ENCODE measurements at places on chromosomes 4 and X. TPM values are rescaled to one million over a fixed set of nuclear protein-coding genes. Genes with fewer than 3 reads are reported as not detected.

DNA sequence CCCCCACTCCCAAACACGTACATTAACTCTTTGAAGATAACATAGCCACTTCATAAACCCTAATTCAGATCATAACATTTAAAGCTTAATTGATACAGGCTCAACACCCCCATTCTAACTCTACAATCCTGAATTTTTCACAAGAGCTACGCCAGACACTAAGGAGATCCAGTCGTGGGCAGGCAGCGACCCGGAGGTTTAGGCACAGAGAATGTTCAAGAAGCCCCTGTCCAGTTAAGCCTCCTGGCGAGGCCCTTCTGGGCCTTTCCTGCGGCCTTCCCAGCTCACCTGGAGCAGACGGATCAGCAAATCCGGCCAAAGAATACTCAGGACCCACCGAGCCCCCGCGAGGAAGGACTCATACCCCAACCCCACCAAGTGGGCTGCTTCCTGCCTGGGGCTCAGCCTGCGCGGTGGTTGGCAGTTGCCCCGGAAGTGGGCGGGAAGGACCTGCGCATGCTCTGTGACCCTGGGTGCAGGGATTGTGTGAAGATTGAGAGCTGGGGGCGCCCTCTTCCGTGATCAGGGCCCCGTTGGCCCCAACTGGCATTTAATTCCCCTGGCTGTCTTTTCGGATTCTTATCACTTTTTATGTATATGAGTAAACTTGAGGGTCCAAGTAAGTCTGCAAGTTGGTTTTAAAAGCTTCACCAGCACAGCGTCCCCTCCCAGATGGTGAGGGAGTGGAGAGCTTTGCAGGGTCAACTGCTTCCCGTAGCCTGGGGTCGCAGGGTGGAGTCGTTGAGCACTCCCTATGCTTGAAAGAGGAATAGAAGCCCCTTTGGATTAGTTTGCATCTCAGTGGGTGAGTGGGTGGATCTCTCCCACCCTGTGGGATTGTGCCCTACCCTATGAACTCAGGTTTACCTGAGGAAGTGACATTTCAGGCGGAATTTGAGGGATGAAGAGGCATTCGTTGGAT lies at the start of gene TRIM61:
TSS of gene TRIM61 (minus strand) at position 415 of the 922 bp plus-strand sequence. CDS start 7,655 bp downstream, outside the sequence.
- DNase-seq = peak; percentile 73

GRCh38 chr4:110183643-110184042 lies 14.8 kb downstream of the ELOVL6 start:
- no peak for DNase-seq

DNA sequence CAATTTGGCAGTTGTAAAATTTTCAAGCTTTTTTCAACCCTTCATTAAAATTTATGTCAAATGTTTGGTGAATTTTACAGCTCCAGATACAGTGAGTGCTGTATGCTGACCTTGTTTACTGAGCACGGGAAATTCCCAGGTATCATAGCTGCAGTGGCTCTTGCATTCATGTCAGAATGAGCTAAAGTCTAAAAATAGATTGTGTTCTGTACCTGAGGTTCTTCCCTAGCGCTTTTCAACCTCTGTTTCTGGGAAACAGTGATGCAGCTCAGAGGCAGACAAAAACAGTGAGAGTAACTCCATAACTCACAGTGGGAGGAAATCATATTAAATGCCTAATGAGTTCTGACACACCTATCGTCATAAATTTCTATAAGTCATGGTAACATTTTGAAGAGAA lies 393.8 kb upstream of the GNPDA2 start:
- DNase-seq = no peak

DNA sequence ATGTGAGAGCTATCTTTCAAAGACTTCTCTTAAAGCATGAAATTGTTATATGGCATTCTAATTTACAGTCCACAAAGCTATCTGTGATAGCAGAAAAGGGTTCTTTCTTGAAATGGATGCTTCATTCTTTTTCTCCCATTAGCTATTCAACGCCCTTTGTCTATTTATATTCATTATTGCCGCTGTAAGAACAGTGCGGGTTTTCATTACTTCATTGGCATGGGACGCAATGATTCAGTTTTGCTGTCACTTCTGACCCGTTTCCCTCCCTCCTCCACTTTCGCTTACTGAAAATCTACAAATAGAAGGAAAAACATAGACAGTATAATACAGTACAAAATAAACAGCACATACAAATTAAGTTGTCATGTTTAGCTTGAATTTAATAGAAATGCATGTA lies 394.6 kb downstream of the PCDH7 start:
- no peak for DNase-seq

- no peak for DNase-seq
Observed at GRCh38 chr4:25258980-25259578, 25.2 kb downstream of the PI4K2B start.

DNA sequence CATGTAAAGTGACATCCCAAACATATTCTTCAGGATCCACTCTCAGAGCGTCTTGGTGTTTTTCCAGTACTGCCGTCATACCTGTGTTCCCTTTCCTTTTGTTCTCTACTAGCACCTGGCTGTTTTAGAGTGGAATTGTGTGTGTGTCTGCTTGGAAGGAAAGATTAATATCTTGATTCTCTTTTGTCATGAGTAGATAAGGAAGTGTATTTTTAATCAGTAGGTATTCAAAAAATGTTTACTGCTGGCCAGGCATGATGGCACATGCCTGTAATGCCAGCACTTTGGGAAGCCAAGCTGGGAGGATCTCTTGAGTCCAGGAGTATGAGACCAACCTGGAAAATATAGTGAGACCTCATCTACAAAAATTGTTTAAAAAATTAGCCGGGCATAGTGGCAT lies 198.8 kb downstream of the CBR4 start:
- no peak for DNase-seq

DNA sequence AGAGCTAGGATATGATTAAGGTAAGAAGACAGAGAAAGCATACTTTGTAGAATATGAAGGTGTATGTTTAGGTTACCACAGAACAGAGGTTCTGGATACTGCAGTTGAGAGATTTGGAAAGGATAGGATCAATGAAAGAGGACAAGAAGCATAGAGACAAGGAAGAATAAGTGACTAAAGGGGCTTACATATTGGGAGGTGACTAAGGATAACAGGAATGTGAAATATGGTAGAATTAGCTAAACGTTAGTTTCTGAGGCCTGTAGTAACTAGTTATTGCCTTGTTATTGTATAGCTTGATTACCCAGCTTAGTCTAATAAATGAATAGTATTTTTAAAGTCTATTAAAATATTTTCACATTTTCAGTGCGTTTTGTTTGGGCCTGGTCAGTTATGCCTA lies 38.2 kb downstream of the CENPI start:
- no peak for DNase-seq

PRDM5 gene
- polyA plus RNA-seq = 2.1 TPM

FAM90A26 gene
- polyA plus RNA-seq = not detected
